Lung (tissue), 17 donors: ENCODE measurements at places on chromosomes 2 and 18. TPM values are rescaled to one million over a fixed set of nuclear protein-coding genes. Genes with fewer than 3 reads are reported as not detected.

DNA sequence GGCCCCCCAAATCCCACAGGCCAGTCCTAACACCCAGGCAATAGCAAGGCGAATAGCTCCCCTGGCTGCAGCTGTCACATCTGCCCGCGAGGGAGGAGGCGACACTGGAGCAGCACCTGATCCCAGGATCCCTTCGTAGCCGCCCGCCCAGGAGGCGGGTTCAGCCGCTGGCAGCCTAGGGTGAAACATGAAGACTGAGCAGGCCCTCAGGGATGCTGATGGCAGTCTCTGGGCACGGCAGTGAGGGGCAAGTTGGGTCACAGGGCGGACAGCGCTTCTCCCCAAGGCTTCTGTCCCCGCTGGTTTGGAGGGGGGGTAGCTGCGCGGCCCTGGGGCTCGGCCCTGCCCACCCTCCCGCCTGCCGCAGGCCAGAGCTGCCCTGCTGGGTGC, 1.9 kb downstream of the DNMT3A start:
- no peak overlapping the region for H3K4me3 ChIP-seq
- no peaks in the 10 kb centered on the region for H3K36me3 ChIP-seq
- no peaks in the 10 kb centered on the region for H3K4me1 ChIP-seq
- H3K27me3 ChIP-seq, result no peaks in the 10 kb centered on the region

- H3K36me3 ChIP-seq, result no peaks in the 10 kb centered on the region
- H3K27me3 ChIP-seq, result no peaks in the 10 kb centered on the region
- H3K4me1 ChIP-seq, result peaks cover 12% of the 10 kb centered on the region
- DNase-seq, result peak; percentile 44
- H3K27ac ChIP-seq, result peak overlapping the region; percentile 54
These were observed 9.5 kb downstream of the INPP1 start for GRCh38 chr2:190352668-190353536.

- no peak overlapping the region for H3K27ac ChIP-seq
- no peaks in the 10 kb centered on the region for H3K4me1 ChIP-seq
- no peaks in the 10 kb centered on the region for H3K36me3 ChIP-seq
- DNase-seq, result no peak
- no peak overlapping the region for H3K4me3 ChIP-seq
These were observed 13.0 kb downstream of the RRM2 start for GRCh38 chr2:10135296-10136089.

DNA sequence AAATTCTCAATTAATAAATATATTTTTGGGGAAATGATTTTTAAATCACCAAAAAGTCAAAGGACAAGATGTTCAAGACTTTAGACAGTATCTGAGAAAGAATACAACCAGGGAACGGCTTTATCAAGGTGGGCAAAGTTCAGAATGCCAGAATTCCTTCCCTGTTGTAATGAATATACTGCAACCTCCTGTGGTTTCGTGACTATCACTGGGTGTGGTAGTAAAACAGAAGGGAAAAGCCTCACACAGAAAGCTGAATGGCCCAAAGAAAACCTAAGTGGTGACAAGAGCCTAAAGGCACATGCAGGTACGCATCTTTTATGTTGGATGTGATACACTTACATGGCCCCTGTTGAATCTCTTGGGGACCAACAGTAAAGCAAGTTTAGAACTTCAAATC, 37.1 kb downstream of the MBD2 start:
- no peaks in the 10 kb centered on the region for H3K4me1 ChIP-seq
- H3K36me3 ChIP-seq, result peaks cover 9% of the 10 kb centered on the region
- H3K4me3 ChIP-seq, result no peak overlapping the region
- no peaks in the 10 kb centered on the region for H3K27me3 ChIP-seq
- DNase-seq, result no peak

The GDF7 gene
- total RNA-seq, result 0.37 TPM

The FBXO36 gene
- 9.3 TPM for total RNA-seq

DNA sequence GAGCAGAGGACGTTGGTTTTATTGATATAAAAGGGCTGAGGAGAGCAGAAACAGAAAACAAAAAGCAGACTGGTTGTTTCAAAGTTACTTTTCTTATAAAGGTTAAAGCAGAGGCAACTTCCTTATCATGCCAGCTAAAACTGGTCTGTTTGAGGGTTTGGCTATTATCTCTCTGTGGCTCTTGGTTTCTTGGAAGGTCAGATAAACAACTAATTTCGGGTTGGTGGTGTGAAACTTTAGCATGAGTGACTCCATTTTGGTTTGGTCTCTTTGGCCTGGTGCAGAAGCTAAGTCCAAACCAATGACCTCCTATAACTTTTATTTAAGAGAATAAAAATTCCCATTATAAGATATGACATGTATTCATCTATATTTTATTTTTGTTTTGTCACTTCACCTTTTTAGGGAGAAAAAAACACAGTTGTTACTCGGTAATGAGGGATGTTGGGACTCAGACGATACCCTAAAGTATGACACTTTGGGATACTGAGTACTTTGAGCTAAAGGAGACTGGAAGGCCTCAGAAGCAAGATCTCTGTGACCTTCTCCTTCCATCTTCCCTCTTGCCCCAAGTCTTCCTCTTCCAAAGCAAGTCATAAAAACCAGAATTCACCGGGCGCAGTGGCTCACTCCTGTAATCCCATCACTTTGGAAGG, 23.3 kb downstream of the TNFAIP6 start:
- no peak overlapping the region for H3K27ac ChIP-seq
- H3K27me3 ChIP-seq, result no peaks in the 10 kb centered on the region
- DNase-seq, result no peak
- no peak overlapping the region for H3K4me3 ChIP-seq
- H3K4me1 ChIP-seq, result no peaks in the 10 kb centered on the region

DNA sequence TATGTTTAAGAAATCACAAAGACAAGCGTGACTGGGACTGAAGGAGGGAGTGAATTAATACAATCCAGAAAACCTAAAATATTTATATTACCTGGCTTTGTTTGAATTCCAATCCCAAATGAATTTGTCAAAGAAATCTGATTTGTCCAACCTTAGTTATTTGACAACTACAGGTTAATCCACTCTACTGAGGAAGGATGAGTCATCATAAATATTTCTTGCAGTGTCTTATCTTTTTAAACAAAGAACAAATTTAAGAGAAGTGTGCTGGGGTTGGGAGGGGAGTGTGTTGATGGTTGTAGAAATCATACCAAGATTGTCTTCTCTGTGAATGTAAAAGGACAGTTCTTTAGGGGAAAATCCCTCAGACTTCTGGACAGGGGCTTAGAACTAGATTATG, 1106.3 kb upstream of the SLC39A10 start:
- no peaks in the 10 kb centered on the region for H3K36me3 ChIP-seq
- no peak for DNase-seq
- H3K27me3 ChIP-seq, result no peaks in the 10 kb centered on the region

DNA sequence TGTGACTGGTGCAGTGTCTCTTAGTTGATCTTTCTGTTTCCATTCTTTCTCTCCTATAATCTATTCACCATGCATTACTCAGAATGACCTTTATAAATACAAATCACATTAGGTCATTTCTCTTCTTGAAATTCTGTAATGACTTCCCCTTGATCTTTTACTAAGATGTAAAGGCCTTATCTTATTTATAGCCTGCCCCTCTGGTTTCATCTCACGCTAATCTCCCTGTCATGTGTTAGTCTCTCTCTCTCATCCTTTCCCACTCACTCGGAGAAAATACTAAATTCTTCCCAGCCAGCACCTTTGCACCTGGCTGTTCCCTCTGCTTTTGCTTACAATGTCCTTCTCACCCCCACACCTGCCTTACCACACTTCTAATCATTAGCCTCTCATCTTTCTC, 530.8 kb downstream of the ADCYAP1 start:
- no peaks in the 10 kb centered on the region for H3K36me3 ChIP-seq
- H3K27me3 ChIP-seq, result no peaks in the 10 kb centered on the region
- DNase-seq, result no peak
- no peak overlapping the region for H3K4me3 ChIP-seq

The NOL4 gene
- 3.1 TPM for total RNA-seq

The C2orf78 gene
- not detected for total RNA-seq

GRCh38 chr18:79684787-79685186, 5.2 kb downstream of the CTDP1 start:
- H3K36me3 ChIP-seq, result no peaks in the 10 kb centered on the region
- no peaks in the 10 kb centered on the region for H3K27me3 ChIP-seq
- no peak overlapping the region for H3K27ac ChIP-seq
- no peak overlapping the region for H3K4me3 ChIP-seq
- DNase-seq, result no peak
- peaks cover 12% of the 10 kb centered on the region for H3K4me1 ChIP-seq

DNA sequence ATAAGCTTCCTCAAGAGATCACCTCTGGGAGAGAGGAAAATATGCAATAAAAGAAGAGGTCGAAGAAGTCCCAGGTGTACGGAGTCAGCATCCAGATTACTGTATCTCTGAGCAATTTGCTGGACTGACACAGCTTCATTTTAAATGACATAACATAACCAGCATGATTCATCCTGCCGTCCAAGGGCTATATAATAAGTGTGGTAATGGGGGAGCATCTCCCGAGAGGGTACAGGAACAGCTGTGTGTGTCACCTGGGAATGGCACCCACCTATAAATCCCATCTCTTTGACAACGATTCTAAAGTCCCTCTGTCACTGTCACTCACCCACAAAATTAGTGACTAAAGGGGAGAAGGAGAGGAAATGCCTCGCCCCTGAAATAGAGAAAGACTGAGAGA, 19.3 kb upstream of the FZD7 start:
- no peaks in the 10 kb centered on the region for H3K36me3 ChIP-seq
- no peak overlapping the region for H3K4me3 ChIP-seq
- no peaks in the 10 kb centered on the region for H3K27me3 ChIP-seq
- no peak overlapping the region for H3K27ac ChIP-seq
- DNase-seq, result no peak
- H3K4me1 ChIP-seq, result no peaks in the 10 kb centered on the region

The HOXD1 gene
- 0.40 TPM for total RNA-seq

- no peaks in the 10 kb centered on the region for H3K36me3 ChIP-seq
- no peak overlapping the region for H3K4me3 ChIP-seq
- no peaks in the 10 kb centered on the region for H3K27me3 ChIP-seq
- no peak for DNase-seq
- no peak overlapping the region for H3K27ac ChIP-seq
These were observed 278.9 kb downstream of the GBX2 start for GRCh38 chr2:235889302-235889630.

- no peaks in the 10 kb centered on the region for H3K27me3 ChIP-seq
- H3K4me1 ChIP-seq, result no peaks in the 10 kb centered on the region
- no peaks in the 10 kb centered on the region for H3K36me3 ChIP-seq
- no peak overlapping the region for H3K4me3 ChIP-seq
- H3K27ac ChIP-seq, result no peak overlapping the region
- no peak for DNase-seq
These were observed 90.1 kb downstream of the KCNE4 start for GRCh38 chr2:223142118-223142517.

DNA sequence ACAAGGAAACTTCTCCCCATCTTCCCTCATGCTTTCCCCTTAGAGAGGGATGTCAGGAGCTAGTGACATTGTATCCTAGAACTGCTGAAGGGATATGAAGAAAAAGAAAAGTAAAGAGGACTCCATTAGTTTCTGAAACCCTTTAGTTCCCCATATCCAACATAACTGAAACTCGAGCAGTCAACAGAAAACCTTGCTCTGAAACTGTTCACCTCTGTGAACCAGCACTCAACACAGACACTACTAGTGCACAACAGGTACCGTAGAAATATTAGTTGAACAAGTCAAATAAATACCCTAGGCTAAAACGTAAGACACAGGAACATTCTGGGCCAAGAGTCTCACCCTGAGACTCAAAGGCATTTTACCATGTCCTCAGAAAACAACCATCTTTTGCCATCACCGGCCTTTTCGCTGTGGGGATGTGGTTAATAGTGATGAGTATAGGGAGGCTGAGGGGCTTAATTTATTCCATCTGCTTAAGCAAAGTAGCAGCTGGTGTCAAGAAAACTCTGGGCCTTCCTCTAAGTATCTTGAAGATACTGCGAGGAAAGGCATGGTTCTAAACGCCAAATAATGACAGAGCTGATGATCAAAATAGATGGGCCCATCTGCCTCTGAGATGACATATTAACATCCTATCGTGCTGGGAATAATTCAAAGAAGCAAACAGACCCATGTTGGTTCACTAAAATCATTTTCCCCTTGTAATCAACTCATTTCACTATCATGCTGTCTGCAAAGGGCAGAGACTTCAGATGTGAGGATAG, 156.8 kb downstream of the STK39 start:
- DNase-seq, result no peak
- H3K4me1 ChIP-seq, result no peaks in the 10 kb centered on the region
- no peak overlapping the region for H3K4me3 ChIP-seq
- H3K36me3 ChIP-seq, result no peaks in the 10 kb centered on the region

DNA sequence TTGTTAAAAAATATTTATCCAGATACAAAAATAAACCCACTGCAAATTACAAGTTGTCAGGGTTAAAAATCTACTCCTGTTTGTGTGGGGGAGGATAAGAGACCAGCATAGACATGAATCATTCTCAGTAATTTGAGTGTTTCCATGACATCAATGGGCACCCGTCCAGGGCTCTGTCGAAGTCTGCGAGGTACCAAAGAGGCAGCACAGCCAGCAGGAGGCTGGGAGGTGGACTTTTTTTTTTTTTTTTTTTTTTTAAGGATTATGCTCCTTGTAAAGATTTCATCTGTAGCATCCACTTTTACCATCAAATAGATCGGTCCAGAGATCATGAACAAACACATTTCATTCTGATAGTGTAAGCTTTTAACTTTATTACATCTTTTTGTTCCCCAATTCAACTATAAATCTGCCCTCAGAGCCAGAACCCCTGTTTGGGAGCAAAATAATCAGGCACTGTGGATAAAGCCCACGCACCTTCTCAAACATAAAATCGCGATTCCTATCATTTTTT, 182.0 kb downstream of the TCF4 start:
- no peak overlapping the region for H3K27ac ChIP-seq
- no peak overlapping the region for H3K4me3 ChIP-seq
- H3K36me3 ChIP-seq, result no peaks in the 10 kb centered on the region
- H3K27me3 ChIP-seq, result no peaks in the 10 kb centered on the region
- peak; percentile 95 for DNase-seq

DNA sequence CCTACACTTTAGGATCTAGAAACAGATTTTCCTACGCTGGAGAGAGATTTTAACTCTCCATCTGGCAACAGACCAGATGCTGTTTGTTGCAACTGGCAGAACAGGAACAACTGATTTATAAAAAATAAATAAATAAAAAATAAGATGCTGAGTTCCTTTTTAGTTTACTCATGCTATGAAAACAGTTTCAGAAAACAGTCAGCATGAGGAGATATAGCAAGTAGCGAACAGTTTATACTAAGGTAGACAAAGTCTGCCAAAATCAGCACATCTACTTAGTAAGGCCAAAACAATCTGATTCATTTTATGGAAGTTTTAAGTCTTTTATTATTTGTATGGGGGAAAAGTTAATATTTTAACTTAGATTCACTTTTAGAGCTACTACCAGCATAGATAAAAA, 974.0 kb upstream of the CNTNAP5 start:
- peak; percentile 4 for DNase-seq
- H3K36me3 ChIP-seq, result no peaks in the 10 kb centered on the region

- H3K27me3 ChIP-seq, result no peaks in the 10 kb centered on the region
- no peak overlapping the region for H3K4me3 ChIP-seq
- H3K27ac ChIP-seq, result no peak overlapping the region
- H3K36me3 ChIP-seq, result no peaks in the 10 kb centered on the region
- DNase-seq, result no peak
These were observed 6.5 kb downstream of the CLHC1 start for GRCh38 chr2:55225481-55226020.
